ENCODE measurements at places on chromosomes 3 and 15.

- no peak for DNase-seq
These were observed 16.6 kb downstream of the TMEM158 start for GRCh38 chr3:45209526-45209925.

DNA sequence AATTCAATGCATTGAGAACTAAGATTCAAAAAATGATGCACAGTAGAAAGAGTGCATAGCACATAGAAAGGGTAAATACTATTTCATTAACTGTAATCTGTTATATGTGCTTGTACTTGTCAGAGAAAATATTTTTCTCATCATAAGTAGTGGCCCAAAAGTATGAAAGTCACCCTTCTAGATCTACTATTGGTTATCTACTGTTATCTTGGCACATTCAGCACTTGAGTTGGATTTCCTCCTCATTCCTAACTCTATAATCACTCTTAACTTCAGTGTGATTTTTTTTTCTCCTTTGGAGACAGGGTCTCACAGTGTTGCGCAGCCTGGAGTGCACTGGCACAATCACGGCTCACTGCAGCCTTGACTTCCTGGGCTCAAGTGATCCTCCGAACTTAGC, 194.4 kb downstream of the PCCB start:
- no peak for DNase-seq

DNA sequence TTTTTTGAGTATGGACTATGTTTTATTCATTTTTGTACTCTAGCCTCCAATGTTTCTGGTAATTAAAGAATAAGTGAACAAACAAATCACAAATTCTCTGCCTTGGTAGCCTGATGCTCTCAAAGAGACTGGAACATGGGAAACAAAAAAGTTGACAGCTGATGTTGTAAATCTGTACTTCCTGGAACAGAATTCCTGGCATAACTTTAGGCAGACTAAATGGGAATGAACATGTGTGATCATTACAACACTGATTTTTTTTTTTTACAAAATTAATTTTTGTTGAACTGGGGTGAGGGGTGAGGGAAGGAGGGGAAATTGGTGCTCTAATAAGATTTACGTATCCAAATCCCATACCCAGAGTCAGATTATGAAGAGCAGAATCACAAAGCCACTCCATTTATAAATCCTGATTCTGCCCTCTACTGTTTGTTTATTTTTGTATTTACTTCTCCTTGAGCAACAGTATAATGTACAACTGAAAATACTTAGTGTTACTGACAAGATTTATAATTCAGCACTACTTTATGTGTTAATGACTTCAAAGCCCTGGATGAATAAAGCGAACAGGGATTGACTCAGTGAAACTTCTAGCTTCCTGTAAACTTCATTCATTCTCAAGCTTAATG, 165.0 kb downstream of the FRMD5 start:
- no peak for DNase-seq

DNA sequence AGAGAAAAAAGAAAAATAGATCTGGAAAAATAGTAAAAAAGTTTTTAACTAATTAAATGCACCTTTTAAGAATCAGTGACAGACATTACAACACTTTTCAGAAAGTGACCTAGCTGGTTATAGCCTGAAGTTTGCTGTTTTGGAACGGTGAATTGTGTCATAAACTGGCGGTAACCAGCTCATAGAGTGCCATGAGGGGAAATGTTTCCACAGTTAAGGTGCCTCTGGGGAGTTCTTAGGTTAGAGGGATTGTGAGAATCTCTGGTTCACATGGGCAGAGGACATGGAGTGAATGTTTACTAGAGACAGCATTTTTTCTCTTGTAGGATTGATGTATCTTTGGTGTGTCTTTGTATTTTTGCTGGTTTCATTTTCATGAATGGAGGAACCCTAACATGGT, 2.8 kb downstream of the TBC1D23 start:
- no peak for DNase-seq

- no peak for DNase-seq
These were observed 115.0 kb downstream of the POLQ start for GRCh38 chr3:121430664-121431215.

GRCh38 chr3:115228266-115228665, 81.2 kb upstream of the ZBTB20 start:
- no peak for DNase-seq

GRCh38 chr3:192897005-192897404, 20.7 kb downstream of the MB21D2 start:
- no peak for DNase-seq

DNA sequence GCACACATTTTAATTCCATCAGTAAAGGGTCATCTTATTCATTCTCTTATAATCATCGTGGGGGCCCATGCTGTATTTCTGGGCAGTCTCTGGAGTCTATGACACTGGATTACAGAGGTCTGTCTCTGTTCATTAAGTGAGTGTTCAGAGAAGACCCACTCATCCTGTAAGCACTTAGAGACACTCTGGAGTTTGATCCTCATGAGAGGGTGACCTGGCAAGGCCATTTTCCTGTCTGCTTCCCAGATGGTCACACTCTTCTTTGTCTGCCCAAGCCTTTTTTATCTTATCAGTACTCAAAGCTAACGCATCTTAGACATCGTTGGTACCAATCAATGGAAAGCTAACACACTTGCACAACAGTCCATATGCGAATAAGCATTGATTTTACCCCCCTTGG, 333.1 kb downstream of the RORA start:
- no peak for DNase-seq

- DNase-seq = no peak
These were observed 62.6 kb upstream of the SLC2A2 start for GRCh38 chr3:171088964-171089754.

- DNase-seq = no peak
These were observed 169.3 kb downstream of the GBE1 start for GRCh38 chr3:81592101-81592500.

DNA sequence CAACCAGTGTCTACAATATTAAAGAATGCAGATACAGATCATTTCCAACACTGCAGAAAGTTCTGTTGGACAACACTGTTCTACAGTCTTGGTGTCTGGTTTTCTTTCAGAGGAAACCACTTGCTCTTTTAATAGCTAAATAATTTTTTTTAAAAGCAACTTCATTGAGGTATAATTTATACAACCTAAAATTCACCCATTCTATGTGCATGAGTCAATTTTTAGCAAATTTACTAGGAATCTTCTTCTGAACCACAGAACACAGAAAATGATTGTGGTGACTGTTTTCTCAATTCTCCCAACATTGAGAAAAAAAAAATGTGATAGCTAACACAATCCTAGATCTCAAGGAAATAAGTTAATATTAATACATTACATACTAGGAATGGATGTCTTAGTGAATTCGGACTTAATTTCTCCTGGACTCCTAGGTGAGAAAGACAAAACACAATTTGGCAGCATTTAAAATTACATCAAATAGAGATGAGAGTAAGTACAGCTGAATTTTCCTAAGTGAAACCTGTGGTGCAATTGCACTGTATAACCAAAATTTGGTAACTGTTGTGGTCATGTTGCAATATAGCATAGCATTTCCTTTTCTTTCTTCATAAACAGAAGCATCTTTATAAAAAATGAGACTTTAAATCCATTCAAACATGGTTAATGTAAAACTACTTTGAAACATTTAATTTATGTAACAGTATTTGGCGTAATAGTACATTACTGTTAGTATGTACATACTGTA, 15.3 kb upstream of the PLCL2 start:
- no peak for DNase-seq
